ENCODE measurements at places on chromosomes 6 and 20.

DNA sequence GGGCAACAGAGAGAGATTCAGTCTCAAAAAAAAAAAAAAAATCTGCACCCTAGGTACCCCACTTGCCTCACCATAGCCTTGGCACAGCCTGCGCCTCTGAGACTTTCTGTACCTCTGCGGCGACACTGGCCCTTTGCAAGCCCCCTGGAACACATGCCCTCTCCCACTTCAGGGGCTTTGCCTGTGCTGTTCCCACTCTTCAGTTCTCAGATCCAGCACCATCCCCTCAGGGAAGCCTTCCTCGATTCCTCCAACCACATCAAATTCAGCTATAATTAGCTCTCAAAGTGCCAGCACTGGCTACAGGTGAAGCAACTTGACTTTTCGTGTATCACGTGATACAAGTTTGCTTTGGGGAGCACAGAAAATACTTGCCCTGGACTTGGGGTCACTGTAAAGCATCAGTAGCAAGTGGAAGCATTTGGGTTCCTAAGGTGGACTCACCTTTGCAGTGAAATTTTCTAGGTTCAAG, 2.1 kb upstream of the UBE2V1 start:
- no peak for DNase-seq

GRCh38 chr6:148869585-148869984, 122.8 kb downstream of the UST start:
- no peak for DNase-seq

- DNase-seq: no peak
Measured at GRCh38 chr6:98812220-98812619, 22.2 kb upstream of the POU3F2 start.

DNA sequence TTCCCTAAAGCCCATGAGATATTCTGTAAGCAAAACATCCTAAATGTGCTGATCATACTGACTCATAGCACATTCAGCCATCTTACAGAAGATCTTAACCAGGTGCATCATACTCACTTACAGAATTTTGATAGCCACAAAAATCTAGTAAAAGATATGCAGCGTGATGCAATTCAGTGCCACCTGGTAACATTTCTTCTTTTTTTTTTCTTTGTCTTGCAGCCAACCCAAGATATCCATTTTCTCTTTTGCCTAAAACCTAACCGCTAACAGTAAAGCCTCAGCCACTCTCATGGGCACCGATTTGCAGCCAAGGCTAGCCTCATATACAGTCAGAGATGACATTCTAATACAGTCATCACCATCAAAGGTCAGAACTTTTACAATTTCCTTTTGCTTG, 293.3 kb downstream of the HACE1 start:
- no peak for DNase-seq

GRCh38 chr6:39553860-39554802, 171.1 kb downstream of the KIF6 start:
- no peak for DNase-seq

GRCh38 chr20:20037960-20038359, 14.3 kb downstream of the CRNKL1 start:
- DNase-seq: no peak
